Left kidney (tissue), 8 donors: ENCODE measurements at places on chromosomes 16 and 17.

GRCh38 chr17:75899353-75899752 lies 2.6 kb upstream of the TRIM65 start:
- no peak for DNase-seq

GRCh38 chr17:61201211-61201610 lies 198.4 kb upstream of the TBX2 start:
- DNase-seq: no peak

DNA sequence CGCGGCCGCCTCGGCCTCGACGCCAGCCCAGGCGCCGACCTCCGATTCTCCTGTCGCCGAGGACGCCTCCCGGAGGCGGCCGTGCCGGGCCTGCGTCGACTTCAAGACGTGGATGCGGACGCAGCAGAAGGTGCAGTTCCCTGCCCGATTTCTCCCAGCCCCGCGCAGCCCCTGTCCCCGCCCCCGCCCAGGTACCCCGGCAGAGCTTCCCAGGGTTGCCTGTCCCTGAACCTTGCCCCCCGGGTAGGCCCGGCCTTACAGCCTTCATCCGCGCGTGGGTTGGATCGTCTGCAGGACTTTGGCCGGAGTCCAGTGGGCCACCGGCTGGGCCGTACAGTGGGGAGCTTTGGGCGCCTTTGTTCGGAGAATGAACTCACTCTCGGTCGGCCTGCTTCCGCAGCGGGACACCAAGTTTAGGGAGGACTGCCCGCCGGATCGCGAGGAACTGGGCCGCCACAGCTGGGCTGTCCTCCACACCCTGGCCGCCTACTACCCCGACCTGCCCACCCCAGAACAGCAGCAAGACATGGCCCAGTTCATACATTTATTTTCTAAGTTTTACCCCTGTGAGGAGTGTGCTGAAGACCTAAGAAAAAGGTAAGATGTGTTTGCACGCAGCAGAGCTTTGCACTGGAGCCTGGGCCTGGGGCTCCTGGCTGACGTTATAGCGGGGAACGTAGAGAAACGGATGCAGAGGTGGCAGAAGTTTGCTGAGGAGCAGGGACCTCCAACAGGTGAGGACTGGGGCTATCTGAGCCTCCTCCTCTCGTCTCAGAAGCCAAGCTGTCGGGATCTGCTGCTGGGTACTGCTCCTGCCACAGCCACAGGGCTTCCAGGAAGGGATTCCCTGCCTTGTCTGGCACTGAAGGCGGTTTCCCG lies 593 bp downstream of the GFER start:
- DNase-seq: no peak

- DNase-seq: no peak
These were observed 14.5 kb downstream of the KANSL1 start for GRCh38 chr17:46178550-46179214.

DNA sequence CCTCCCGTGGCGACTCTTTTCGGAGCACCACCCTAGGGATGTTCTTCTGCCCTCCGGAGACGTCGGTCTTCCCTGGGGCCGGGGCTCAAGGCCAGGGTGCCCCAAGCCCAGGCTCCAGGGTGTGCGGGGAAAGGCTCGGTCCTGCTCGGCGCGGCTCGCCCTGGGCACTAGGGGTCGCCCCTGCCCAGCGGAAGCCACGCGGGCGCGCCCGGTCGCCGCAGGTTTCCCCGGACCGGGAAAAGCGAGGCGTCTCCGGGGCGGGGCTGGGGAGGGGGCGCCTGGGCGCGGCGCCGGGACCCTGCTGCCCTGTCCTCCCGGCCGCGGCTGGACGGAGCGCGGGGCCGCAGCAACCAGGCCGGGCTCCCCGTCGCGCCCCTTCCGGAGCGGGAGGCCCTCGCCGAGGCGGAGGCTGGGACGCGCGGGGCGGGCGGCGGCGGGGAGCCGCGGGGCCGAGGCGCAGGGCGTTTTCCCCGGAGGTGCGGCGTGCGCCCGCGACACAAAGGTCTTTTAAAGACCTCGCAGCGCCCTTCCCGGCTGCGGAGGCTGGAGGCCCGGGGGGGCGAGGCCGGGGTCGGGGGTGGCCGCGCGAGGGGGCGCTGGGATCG lies 76.4 kb downstream of the MRC2 start:
- no peak for DNase-seq

GRCh38 chr17:48540213-48540612 lies 4.7 kb downstream of the HOXB2 start:
- no peak for DNase-seq

- DNase-seq: no peak
These were observed 223.9 kb upstream of the TOX3 start for GRCh38 chr16:52770828-52771227.

DNA sequence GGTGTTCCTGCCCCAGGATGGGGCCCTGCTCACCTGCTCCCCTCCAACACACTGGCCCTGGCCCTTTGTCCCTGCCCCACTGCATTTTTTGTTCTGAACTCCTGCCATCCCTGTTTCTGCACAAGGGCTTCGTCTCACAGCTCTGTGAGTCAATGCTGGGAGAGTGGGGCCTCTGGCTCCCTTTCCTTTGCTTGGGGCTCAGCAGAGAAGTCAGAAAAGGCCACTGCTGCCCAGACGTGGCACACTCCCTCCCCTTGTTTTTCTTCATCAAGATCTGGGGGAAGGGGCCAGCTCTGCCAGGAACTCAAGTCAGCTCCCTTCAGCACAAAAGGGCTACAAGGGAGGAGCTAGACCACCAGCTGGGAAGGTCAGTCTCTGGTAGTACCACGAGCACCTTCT lies 8.9 kb downstream of the PROCA1 start:
- no peak for DNase-seq

GRCh38 chr16:90078579-90078895 lies 1.4 kb upstream of the PRDM7 start:
- DNase-seq: no peak

- DNase-seq: no peak
These were observed 38.5 kb downstream of the RBFOX3 start for GRCh38 chr17:79572136-79572925.

- no peak for DNase-seq
These were observed 7.3 kb downstream of the HSD3B7 start for GRCh38 chr16:30992276-30992780.

- no peak for DNase-seq
These were observed 29.5 kb upstream of the CDH1 start for GRCh38 chr16:68707340-68708152.

GRCh38 chr16:31213877-31214707 lies at the start of gene TRIM72:
TSS of gene TRIM72 (plus strand) at chr16:31214119. CDS start at chr16:31214739, 620 bp downstream.
- DNase-seq: no peak

- DNase-seq: no peak
These were observed 5.2 kb upstream of the SPHK1 start for GRCh38 chr17:76379275-76379641.

DNA sequence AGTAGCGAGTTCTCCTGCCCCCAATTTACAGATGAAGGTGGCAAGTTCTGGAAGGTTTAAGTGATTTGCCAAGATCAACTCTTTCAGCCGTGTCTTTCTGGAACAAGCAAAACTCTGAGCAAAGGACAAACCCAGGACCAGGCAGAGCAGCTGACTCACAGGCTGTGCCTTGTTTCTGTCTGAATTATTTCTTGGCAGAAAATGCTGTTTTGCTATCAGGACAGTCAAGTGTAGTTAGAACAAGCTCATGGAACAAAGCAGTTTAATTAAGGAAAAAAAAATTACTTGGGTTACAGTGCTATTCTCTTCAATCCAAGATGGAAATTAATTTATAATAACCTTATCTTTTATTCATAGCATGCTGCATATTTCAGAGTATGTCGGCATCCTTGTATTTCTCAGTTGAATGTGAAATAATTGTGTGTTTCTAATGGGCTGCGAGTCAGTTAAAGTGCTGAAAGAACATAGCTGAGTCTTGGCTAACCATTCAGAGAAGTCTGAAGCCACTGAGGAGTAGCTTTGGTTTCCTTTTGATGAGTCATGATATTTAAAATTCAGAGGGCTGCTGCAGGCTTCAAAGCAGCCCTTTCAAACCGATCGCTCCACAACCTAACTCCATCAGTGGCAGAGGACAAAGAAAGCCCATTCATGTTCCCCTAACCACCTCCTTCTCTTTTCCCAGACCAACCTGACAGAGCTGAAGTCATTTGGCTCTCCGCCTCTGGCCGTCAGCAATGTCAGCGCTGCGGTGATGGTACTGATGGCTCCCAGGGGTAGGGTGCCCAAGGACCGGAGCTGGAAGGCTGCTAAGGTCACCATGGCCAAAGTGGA lies 143.7 kb downstream of the ZNF18 start:
- no peak for DNase-seq

GRCh38 chr16:1731603-1732002 lies 25.6 kb downstream of the MAPK8IP3 start:
- DNase-seq: no peak

DNA sequence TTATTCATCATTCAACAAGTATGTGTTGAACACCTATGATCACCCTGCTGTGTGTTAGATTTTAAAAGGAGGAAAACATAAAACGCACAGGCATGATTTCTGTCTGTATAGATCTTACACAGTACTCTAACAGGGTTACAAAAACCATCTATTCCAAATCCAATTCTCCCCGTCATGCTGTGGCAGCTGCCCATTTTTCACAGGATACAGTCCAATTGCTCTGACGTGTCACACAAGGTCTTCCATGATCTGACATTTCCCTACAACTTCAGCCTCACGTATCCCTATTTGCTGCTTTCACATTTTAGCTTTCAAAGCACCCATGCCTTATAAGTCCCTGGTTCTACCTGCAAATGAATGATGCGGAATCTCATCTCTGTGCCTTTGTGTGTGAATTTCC lies 67.0 kb upstream of the CNTNAP4 start:
- no peak for DNase-seq

DNA sequence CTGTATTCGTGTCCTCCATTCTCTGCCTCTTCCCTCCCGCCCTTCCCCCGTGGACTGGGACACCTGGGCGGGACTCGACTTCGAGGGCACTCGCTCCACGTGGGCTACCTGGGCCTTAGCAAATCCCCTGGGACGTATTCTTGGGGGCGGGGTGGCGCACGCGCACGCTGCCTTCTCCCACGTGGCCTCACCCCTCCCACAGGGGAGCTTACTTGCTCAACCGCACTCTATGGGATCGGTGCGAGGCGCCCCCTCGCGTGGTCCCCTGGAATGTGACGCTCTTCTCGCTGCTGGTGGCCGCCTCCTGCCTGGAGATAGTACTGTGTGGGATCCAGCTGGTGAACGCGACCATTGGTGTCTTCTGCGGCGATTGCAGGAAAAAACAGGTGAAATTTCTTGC lies 3.5 kb downstream of the VMO1 start:
- DNase-seq: no peak

GRCh38 chr16:67943619-67944504 lies at the start of gene LCAT:
TSS of gene LCAT (minus strand) at chr16:67944120. CDS start at chr16:67944101, 19 bp downstream.
- DNase-seq: no peak

GRCh38 chr17:32689348-32689747 lies 187.6 kb downstream of the MYO1D start:
- no peak for DNase-seq

GRCh38 chr17:64148699-64149098 lies 18.8 kb upstream of the ERN1 start:
- no peak for DNase-seq

DNA sequence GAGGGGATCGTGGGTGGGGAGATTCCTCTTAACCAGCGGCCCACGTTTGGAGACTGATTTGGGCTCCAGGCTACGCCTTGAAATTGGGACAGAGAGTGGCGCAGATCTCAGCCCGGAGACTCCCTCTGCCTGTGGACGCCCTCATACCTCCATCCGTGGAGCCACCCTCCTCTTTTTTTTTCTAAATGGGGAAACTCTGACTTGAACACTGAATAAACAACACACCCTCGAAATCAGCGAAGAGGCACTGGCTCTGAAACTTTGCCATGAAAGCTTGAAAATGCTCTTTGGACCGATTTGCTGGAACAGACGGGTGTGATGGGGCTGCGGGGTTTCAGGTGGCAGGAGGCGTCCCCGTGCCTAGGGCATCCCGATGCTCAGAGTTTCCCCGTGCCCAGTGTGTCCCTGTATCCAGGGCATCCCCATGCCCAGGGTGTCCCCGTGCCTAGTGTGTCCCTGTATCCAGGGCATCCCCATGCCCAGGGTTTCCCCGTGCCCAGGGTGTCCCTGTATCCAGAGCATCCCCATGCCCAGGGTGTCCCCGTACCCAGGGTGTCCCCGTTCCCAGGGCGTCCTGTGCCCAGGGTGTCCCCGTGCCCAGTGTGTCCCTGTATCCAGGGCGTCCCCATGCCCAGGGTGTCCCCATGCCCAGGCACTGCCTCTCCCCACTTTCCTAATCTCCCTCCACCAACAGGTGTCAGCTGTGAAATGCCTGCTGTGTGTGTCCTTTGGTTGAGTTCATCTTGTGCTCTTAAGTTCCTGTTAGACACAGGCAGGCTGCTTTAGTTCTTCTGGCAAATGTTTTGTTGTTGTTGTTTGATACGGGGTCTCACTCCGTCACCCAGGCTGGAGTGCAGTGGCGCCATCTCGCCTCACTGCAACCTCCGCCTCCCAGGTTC lies 187.0 kb downstream of the SEC14L1 start:
- no peak for DNase-seq

- no peak for DNase-seq
These were observed 117.8 kb downstream of the RAB11FIP4 start for GRCh38 chr17:31509095-31509804.

DNA sequence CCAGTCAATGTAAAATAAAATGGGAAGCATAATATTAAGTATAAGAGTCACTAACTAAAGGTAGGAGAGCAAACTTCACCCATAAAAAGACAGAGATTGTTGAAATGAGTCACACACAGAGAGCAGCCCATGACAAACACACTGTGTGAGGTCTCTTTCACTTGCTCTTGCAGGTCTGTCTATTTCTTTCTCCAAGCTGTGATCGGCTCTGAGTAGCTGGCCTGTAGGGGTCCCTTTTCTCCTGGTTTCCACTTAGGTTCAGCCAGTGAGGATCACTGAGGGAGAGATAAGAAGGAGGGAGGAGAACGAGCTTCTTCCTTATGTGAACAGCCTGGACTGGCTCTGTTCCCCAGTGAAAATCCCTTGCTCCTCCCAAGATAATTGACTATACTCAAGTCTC lies 133.7 kb upstream of the HS3ST3A1 start:
- DNase-seq: no peak

- no peak for DNase-seq
These were observed 58.1 kb downstream of the IQCK start for GRCh38 chr16:19776147-19776546.

DNA sequence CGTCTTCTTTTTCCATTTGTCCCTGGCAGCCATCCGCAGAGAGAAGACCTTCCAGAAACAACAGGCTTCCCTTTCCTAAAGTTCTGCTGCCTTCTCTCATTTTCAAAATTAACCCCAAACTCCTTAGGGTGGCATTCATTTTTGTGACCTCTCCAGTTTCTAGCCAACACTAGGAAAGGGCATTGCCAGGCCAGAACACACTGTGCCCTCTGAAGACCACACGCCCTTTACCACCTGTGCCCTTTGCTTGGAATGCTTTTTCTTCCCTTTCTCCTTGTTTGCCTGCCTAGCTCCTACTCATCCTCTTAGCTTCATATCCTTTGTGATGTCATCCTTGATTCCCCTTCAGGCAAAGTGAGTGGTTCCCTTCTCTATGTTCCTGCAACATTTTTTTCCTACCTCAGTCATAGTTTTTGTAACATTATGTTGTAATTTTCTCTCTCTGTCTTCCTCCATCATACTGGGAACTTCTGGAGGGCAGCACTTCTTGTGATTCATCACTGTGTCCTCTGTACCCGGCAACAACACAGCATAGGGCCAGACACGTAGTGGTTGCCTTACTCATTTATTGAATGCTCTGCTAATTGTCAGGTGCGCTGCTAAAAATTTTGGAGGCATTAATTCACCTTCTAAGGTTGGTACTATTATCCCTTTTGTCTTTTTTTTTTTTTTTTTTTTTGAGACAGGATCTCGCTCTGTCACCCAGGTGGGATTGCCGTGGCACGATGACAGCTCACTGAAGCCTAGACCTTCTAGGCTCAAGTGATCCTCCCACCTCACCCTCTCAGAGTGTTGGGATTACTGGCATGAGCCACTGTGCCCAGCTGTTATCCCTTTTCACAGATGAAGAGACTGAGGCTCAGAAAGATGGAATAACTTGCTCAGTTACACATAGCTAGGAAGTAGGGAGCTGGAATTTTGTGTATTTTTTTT lies 1.0 kb downstream of the KAT8 start:
- no peak for DNase-seq
